Kidney tubule cell (primary cell): ENCODE measurements at places on chromosomes 7 and 10.
A peak's percentile ranks its signal among the peaks of the same experiment; 100 is the strongest.

- no peak for DNase-seq
Observed at GRCh38 chr10:71179382-71179781, 33.0 kb upstream of the UNC5B start.

GRCh38 chr7:77393261-77393660 lies 22.9 kb downstream of the GSAP start:
- peak; percentile 92 for DNase-seq

DNA sequence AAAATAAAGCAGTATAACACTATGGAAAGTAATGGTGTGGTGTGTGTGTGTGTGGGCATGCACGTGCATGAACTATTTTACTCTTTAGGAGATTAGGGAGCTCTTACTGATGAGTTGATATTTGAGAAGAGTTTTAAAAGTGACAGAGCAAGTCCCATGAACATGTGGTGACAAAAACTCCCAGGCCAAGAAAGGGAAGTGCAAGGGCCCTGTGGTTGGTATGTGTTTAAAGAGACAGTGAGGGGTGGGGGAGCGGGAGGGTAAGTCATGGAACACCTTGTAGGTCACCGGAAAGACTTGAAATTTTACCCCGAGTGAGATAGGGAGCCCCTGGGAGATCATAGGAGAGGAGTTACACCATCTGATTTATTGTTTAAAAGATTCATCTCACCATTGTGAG lies 63.3 kb downstream of the AKR1B1 start:
- DNase-seq, result no peak

GRCh38 chr10:47350671-47351640 lies 2.8 kb downstream of the RBP3 start:
- no peak for DNase-seq

GRCh38 chr7:38893061-38893460 lies 15.9 kb downstream of the VPS41 start:
- DNase-seq, result peak; percentile 57

GRCh38 chr7:24119852-24120251 lies 164.1 kb upstream of the NPY start:
- no peak for DNase-seq

- no peak for DNase-seq
Observed at GRCh38 chr10:70851597-70852475, 36.1 kb downstream of the SGPL1 start.

GRCh38 chr10:92573091-92573797 lies 649 bp downstream of the IDE start:
- peak; percentile 60 for DNase-seq

GRCh38 chr7:6579446-6579845 lies 2.2 kb downstream of the ZDHHC4 start:
- peak; percentile 48 for DNase-seq

GRCh38 chr7:33868166-33868565 lies 37.2 kb upstream of the BMPER start:
- DNase-seq, result peak; percentile 48

DNA sequence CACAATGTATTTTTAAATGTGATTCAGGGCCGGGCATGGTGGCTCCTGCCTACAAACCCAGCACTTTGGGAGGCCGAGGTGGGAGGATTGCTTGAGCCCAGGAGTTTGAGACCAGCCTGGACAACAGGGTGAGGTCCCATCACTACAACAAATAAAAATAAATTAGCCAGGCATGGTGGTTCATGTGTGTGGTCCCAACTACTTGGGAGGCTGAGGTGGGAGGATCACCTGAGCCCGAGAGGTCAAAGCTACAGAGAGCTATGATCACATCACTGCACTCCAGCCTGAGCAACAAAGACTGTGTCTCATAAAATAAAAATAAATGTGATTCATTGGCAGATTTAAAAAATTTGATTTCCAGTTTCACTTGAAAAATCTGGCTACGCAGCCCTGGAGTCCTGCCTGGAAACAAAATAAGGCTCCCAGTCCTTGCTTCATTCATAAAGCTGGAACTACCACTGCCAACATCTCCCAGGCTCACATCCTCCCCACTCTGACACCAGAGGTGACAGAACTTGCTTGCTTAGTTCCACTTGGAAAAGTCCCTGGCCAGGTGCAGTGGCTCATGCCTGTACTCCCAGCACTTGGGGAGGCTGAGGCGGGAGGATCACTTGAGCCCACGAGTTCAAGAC lies 27.9 kb upstream of the SLC35G1 start:
- DNase-seq, result no peak

- peak; percentile 10 for DNase-seq
Observed at GRCh38 chr7:86411814-86412213, 231.9 kb upstream of the GRM3 start.

DNA sequence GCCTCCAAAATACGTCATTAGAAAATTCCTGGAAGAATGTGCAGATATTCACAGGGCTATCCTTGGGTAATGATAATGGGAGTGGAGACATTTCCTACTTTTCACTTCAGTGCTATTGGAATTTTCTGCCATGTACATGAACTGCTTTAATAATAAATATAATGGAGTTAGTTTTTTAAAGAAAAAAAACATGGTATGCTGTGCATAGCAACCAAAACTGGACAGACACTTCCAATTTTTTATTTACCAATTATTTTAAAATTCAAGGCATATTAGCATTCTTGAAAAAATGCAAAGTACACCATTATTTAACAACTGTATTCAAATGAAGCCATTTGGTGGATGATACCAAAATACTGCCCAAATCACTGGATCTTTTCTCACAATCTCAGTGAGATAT lies 3.3 kb downstream of the XRCC2 start:
- no peak for DNase-seq

- no peak for DNase-seq
Observed at GRCh38 chr10:4083509-4084003, 298.5 kb upstream of the KLF6 start.

DNA sequence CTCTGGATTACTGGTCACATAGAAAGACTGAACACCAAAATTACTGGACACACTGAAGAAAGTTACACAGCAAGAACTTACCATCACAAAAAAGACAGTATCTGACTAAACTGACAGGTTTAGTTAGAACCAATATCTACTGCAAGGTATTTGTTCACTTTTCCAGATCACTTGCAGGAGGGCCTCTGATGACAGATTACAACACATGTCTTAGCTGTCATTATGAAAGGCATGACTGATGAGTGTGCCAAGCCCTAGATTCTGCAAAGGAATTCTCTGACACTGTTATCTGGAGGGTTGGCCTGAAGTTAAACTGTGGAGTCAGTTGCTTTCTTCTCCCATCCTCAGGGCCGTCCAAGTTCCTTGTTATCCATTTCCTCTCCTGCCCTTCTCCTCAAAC lies 242.7 kb downstream of the KIF20B start:
- DNase-seq, result no peak

GRCh38 chr7:94054130-94054529 lies 50.0 kb upstream of the BET1 start:
- peak; percentile 73 for DNase-seq

GRCh38 chr7:99011341-99011705 lies 132.6 kb downstream of the SMURF1 start:
- DNase-seq, result no peak

DNA sequence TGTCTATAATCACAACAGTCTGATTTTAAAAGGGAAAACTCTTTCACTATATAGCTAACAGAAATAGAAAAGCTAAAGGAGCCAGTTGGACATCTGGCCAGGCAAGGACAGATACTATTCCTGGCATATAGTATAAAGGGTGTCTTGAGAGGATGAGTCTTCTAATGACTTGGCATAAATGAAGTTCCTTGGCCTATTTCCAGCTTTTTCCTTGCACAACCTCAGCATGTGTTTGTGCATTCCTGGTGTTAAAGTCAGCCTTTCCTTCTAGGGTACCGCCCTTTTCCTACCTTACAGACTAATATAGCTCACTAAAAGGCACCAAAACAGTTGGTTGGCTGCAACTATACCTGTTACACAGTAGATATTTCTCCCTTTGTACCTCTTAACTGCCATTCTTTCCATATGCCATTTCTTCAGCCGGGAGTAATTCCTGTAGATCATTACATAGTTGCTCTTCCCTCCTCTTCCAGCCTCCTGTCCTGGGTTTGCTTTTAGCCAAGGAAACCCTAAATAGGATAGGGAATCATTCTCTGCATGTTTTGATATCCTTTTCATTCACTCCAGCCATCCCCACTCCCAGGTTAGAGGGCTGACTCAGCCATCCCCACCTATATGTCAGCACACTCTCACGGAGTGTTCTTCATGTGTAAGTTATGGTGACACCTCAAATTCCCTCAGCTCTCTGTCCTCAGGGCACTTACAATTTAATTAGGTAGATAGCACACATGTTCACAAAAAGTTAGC lies 102.1 kb upstream of the MDFIC start:
- peak; percentile 98 for DNase-seq

- DNase-seq, result no peak
Observed at GRCh38 chr10:125087191-125087896, 73.0 kb downstream of the CTBP2 start.
